ENCODE measurements at places on chromosomes 3 and 15.
A peak's percentile ranks its signal among the peaks of the same experiment; 100 is the strongest.

DNA sequence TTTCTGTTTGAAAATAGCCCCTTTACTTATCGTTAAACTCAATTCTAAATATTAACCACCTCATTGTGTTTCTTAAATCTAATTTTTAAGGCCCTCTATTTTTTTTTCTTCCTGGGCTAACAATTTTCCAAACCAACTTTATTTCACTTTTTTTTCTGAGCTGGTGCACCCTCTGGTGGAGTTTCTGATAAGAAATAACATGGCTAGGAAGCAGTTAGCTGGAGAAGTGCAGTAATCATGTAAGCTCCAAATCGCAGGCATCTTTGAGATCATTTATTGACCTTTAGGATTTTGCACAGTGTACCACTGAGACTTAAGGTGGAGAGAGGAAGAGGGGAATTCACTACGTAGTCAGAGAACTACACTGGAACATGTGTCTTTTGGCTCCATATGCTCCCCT is 6.4 kb downstream of the TMEM207 start:
- DNase-seq: peak; percentile 62

DNA sequence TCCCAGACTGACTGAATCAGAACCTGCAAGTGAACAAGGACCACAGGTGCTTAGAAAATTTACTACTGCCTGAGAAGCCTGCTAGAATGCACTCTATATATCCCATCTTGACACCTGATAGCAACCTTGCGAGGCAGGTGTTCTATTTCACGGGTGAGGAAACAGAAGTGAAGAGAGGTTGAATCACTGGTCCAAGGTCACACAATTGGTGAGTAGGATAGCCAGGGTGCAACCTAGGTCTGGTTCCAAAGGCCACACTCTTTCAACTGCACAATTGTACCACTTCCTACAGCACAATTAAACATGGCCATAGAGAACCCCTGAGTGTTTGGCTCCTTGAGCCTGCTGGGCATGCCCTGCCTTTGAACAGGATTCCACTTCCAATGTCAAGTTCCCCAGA is 87.0 kb downstream of the RAB11A start:
- DNase-seq: no peak

GRCh38 chr3:18425641-18426257 is 610 bp upstream of the SATB1 start:
- peak; percentile 65 for DNase-seq

- no peak for DNase-seq
These were observed 39.6 kb downstream of the LNP1 start for GRCh38 chr3:100440895-100441294.

- DNase-seq: peak; percentile 79
These were observed 14.7 kb upstream of the SST start for GRCh38 chr3:187684880-187685279.

DNA sequence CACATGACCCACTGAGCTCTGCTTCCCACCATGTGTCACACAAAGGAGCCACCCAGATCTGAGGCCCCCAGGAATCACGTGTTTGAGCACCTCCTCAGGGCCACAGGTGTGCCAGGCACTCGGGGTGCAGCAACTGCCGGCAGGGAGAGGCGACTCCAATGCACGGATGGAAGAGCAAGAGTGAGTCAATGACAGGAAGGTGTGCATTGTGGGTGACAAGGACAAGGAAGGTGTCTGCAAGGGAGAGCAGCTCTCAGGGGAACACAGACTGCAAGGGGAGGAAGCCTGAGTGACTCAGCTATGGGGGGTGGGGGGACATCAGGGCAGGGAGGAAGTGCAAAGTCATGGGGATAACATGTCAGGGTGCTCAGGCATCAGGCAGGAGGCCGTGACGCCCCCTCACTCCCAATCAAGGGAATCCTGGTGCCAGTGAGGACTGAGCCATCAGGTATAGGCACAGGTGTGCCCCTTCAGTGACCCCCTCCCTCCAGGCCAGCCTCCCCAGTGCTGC is 67.4 kb downstream of the NUP210 start:
- peak; percentile 16 for DNase-seq

- DNase-seq: peak; percentile 60
These were observed 60.4 kb downstream of the SMAD3 start for GRCh38 chr15:67125589-67126502.

- no peak for DNase-seq
These were observed 29.7 kb downstream of the MRPS11 start for GRCh38 chr15:88497109-88497765.

- peak; percentile 64 for DNase-seq
These were observed at the start of gene MELTF for GRCh38 chr3:197029511-197030167. MELTF (minus strand) TSS chr3:197029817; CDS start chr3:197029702, 115 bp downstream.

All from MV-4-11 (cell line).